CD4-positive, alpha-beta T cell treated with Interleukin-6 for 4 hours (primary cell): ENCODE measurements at places on chromosomes 6 and 20.

DNA sequence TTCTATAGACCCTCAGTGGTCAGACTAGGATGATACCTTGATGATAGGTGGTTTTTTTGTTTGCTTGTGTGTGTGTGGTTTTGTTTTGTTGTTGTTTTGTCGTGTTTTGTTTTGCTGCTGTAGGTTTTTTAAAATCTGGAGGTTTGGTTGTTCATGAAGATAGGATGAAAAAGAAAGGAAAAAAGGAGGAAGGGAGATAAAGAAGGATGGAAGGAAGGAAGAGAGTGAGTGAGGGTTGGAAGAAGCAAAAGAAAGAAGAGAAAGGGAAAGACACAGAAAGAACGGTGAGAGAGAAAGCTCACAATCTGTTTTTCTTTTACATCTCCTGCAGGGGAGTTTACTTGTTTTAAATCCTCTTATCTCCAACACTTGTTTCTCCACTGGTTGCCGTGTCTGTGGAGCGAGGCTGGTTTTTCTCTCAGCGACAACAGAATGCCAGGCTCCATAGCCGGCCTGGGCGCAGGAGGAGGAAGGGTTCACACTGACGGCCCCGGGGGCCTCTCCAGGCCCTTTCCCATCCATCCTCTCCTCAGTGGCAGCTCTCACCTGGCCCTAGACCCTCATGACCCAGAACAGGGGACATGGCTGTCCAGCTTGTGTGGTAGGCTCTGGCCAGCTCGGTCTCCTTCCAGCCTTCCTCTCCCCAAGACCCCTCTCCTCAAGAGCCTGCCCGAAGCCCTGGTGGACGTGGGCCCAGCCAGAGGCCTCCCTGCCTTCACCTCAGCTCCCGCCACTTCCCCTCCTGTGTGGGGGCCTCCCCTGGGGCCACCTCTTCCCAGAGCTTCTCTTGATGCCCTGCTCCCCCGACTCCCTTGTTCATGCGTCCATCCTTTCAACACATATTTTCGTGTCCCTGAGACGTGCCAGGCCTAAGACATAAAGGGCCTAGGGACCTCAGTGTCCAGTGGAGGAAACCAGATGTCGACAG, 168.4 kb downstream of the VEGFA start:
- no peak for DNase-seq

- DNase-seq: no peak
These were observed 130.2 kb upstream of the SYNDIG1 start for GRCh38 chr20:24339210-24339641.

DNA sequence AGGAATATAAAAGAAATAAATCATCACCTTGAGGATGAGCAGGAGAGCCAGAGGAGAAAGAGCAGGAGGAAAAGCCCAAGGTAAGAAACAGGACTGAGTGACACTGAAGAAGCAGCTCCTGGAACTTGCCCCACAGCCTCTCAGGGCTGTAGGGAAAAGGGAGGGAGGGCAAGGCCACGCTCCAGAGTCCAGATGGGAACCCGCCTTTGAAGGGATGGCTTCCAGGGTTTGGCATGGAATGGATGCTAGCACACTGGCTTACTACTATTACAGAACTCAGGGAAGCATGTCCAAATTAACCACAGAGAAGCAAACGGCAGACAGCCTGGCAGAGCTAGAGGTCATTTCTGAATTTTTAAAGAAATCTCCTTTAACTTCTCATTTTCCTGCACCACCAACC, 26.8 kb downstream of the RALGAPA2 start:
- DNase-seq: no peak

- DNase-seq: no peak
These were observed 236.4 kb upstream of the ASCC3 start for GRCh38 chr6:101117393-101118135.

- peak; percentile 67 for DNase-seq
These were observed 186.7 kb downstream of the GJA10 start for GRCh38 chr6:90080876-90081481.

GRCh38 chr6:33126101-33126714, 50.4 kb downstream of the HLA-DPB1 start:
- DNase-seq: peak; percentile 66

DNA sequence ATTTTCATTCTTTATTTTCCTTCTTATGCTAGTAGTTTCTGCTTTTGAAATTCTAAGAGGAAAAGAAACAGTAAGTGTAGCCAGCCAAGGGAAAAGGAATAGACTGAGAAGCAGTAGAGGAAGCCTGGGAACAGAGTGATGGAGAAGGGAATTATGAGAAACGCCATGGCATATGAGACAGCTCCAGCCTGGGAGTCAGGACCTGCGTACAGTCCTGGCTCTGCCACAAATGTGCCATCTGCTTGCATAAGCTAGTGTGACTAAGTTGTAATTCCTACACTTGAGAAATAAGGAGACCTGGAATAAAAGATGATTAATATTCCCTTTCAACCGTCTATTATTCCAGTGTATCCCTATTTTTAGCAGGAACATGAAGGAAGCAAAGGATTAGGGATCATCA, 47.5 kb downstream of the OSTM1 start:
- DNase-seq: no peak

- no peak for DNase-seq
These were observed 108.2 kb downstream of the UST start for GRCh38 chr6:148854992-148855391.

GRCh38 chr6:3843379-3844096, 5.6 kb upstream of the FAM50B start:
- DNase-seq: no peak
